Activated CD8-positive, alpha-beta memory T cell treated with anti-CD3 and anti-CD28 coated beads for 1 hour (primary cell): ENCODE measurements at places on chromosomes 7 and 10.

GRCh38 chr10:33005322-33006301, 47.6 kb upstream of the ITGB1 start:
- peak; percentile 29 for DNase-seq

- no peak for DNase-seq
Measured at GRCh38 chr7:135263321-135263970, 29.8 kb downstream of the STRA8 start.

DNA sequence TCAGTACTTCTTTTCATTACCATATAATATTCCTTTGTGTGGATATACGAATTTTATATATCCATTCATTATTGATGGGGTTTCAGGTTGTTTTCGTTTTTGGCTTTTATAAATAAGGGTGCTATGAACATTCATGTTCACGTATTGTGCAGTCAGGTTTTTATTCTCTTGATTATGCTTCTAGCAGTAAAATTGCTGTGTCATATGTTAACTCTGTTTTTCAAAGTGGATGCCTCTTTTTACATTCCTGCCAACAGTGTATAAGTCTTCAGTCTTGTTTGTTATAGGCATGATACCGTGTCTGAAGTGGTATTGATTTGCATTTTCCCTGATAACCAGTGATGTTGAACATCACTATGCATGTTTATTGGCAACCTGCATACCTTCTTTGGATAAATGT, 127.1 kb upstream of the CNTNAP2 start:
- no peak for DNase-seq

DNA sequence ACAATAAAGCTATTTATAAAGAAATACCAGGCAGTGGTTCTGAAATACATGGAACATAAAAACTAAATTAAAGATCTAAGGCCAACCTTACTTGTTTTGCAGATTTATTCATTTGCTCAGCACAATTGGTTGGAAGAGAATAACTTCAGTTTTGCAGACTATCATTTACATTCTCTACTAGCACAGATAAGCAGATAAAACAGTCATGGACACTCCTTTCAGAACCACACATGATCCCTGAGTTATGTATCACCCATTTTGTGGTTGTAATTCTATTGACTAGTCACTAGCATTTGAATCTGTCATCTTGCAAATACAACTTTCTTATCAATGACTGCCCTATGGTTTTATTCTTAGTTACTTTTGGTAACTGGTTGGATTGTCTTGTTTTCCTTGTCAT, 45.1 kb downstream of the PRKAR2B start:
- DNase-seq = no peak

DNA sequence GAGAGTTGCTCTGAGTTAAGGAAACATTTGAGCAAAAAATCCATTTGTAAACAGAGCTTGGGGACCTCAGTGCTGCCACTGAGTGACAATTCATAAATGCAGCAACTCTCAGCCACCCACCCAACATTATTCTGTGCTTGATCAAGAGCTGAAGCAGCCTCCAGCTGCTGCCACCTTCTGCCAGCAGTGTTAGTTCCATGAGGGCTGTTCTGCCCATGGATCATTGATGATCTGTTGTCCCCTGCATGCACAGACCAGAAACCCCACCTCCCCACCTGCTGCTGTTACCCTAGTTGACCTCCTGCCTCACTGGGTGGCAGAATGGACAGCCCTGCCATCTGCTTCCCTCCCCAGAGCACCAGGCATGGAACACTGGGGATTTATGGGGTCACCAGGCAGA, 305.4 kb downstream of the KCNMA1 start:
- DNase-seq = no peak

GRCh38 chr7:127221731-127222130, 31.0 kb downstream of the GRM8 start:
- no peak for DNase-seq

GRCh38 chr7:113281223-113281622, 162.9 kb upstream of the SMIM30 start:
- DNase-seq = no peak

DNA sequence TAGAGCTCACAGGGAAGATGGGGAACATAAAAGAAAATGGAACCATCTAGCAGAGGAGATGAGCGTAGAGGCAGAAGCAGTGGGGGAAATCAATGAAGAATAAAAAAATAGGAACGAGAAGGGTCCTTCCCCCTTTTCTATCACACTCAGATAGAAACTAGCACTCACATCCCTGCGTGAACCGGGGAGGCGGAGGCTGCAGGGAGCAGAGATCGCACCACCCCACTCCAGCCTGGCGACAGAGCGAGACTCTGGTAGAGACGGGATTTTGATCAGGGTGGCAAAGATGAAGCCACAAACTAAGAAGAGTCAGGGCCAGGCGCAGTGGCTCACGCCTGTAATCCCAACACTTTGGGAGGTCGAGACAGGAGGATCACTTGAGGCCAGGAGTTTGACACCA, 64.7 kb upstream of the ECHDC3 start:
- no peak for DNase-seq

DNA sequence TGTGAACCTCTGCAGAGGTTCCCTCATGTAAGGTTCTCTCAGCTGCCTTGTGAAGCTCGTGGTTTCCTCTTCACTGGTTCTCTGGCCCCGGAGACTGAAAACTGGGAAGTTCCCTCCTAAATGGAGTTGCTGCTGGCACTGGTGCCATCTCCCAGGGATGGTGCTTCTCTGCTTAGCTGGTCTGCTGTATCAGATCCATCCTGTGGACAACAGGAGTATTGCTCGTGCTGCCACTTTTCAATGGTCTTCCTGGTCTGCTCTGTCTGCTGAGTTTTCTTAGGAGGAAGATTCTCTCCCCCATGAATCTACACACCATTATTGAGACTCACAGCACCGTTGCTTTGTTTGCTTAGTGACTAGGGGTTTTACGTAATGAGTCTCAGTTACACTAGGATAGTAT, 247.8 kb downstream of the OTUD1 start:
- no peak for DNase-seq

GRCh38 chr10:132493246-132493755, 44.3 kb upstream of the INPP5A start:
- DNase-seq = no peak

DNA sequence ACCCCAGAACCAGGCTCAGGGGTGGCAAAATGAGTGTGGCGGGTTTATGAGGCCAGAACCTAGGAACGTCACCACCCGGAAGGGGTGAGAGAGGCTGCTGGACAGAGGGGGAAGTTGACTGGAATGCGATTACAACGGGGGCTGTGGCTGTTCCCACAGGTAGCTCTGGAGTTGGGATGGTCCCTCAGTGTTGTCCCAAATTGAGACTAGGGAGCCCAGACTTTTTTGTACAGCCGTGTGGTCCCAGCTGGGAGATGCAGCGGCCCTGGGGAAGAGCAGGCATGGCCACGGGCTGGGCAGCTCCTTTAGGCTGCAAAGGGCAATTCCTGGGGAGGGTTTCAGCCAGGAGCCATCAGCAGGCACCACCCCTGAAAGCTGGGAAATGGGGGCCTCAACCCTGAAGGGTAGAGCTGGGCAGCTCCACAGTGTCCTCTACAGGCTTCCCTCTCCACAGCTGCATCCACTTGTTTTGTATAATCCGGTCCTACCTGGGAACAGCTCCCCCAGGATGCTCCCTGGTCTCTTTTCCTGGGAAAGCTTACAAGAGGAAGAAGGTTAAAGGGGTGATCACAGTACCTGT, 11.0 kb upstream of the GDF10 start:
- no peak for DNase-seq

DNA sequence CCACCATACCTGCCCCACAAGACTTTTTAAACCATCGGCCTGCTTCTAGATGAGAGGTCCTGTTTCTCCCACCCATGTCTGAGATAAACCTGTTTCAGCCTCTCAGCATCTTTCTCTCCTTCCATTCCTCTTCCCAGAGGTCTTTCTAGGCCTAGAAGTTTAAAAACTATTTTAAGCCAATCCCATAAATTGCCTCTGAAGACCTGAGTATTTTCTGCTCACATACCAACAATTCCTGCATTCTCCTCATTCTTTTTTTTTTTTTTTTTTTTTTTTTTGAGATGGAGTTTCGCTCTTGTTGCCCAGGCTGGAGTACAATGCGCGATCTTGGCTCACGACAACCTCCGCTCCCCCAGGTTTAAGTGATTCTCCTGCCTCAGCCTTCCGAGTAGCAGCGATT, 262.9 kb upstream of the AUTS2 start:
- no peak for DNase-seq

GRCh38 chr10:37053476-37053875, 71.9 kb upstream of the ANKRD30A start:
- DNase-seq = no peak

DNA sequence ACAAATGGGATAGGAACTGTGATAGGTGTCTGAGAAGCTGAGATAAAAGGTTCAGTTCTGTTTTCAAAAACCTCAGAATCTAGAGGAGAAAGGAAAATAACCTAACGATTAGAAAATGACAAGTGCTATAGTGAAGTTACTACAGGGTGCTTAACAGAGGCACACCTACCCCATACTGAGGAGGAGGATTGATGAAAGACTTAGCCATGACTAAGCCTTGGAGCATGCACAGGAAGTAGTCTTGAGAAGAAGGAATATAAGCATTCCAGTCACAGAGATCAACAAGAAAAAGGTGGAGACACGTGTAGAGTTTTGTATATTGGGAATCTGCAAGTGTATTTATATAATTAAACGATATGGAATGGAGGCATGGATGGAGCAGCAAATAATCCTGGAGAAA, 1225.5 kb upstream of the CELF2 start:
- DNase-seq = no peak

- no peak for DNase-seq
Measured at GRCh38 chr10:4504550-4504949, 321.5 kb upstream of the AKR1E2 start.

DNA sequence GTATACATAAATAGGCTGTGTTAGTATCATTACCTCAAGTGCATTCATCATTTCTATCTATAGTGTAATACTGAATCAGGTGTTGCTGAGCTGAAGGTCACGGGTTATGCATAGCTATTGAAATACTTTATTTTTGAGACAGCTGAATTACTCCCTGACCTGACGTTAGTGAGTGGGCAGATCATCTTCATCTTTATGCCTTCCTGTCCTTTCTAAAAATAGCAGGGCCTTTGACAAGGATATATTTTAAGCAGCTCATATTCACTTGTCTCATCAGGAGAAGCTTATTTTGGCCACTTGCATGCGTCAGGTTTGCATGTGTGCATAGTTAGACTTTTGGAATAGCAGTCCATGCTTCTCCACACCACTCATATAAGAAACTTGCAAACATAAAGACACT, 63.6 kb upstream of the DKK1 start:
- no peak for DNase-seq

DNA sequence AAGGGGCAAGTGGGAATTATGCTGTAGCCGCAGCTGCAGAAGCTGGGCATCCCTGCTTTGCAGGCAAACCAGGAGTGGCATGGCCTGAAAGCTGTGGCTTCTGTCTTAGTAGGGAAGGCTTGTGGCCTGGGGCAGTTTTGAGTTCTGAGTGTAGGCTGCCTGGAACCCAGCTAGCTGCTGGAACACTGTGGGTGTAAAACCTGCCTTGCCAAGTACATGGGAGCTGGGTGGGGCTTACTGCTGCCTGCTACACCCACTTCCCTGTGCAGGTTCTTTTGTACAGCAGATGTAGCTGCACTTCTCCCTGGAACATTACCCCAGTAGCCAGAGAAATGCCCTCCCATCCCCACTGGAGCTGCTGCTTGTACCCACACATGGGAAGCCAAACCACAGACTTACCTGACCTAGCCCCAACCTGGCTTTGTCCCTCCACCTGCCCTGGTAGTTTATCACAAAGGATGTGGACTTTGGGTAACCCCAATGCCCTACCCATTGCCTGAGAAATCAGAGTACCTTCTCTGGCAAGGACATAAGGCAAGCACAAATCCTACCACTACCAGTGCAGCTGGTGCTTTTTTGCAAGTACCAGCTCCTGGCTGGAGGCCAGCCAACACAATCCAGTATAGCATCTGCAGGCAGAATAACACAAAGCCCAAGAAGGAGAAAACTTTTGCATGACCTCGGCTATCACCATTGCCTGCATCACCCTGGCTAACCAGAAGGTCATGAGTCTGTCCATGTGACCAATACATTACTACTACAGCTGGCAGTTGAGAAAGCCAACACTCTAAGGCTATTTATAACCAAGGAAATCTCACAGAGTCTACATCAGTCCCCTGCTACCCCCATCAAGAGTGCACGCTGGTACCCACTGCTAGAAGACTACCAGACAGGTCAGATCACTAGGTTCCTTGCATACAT, 26.5 kb upstream of the PPP1R3A start:
- DNase-seq = no peak

- DNase-seq = no peak
Measured at GRCh38 chr10:16883084-16883483, 65.9 kb upstream of the RSU1 start.

DNA sequence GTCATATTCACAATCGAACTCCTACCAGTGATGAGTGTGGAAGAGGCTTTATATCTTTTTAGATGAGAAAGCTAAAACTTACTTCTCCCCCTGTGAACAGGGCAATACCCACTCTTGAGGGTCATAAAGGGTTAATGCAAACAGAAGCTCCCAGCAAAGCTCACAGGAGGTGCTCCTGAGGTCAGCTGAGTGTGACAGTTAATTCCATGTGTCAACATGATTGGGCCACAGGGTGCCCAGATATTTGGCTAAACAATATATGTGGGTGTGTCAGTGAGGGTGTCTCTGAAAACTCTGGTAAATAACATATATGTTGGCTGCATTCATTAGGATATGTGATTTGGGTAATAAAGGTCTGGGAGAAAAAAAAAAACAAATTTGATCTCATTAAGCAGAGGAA, 86.0 kb downstream of the HIP1 start:
- no peak for DNase-seq

DNA sequence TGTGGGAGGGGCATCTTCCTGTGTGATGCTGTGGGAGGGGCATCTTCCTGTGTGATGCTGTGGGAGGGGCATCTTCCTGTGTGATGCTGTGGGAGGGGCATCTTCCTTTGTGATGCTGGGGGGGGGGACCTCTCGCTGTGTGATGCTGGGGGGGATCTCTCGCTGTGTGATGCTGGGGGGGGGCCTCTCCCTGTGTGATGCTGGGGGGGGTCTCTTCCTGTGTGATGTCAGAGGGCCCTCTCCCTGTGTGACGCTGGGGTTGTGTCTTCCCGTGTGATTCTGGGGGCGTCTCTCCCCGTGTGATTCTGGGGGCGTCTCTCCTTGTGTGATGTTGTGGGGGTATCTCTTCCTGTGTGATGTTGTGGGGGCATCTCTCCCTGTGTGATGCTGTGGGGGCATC, 27.9 kb upstream of the DPYSL4 start:
- no peak for DNase-seq

- no peak for DNase-seq
Measured at GRCh38 chr10:129192344-129193128, 274.5 kb upstream of the MGMT start.
